ENCODE measurements at places on chromosomes 13 and 19.

GRCh38 chr19:48646722-48647216, 782 bp upstream of the CA11 start:
- no peak for DNase-seq

DNA sequence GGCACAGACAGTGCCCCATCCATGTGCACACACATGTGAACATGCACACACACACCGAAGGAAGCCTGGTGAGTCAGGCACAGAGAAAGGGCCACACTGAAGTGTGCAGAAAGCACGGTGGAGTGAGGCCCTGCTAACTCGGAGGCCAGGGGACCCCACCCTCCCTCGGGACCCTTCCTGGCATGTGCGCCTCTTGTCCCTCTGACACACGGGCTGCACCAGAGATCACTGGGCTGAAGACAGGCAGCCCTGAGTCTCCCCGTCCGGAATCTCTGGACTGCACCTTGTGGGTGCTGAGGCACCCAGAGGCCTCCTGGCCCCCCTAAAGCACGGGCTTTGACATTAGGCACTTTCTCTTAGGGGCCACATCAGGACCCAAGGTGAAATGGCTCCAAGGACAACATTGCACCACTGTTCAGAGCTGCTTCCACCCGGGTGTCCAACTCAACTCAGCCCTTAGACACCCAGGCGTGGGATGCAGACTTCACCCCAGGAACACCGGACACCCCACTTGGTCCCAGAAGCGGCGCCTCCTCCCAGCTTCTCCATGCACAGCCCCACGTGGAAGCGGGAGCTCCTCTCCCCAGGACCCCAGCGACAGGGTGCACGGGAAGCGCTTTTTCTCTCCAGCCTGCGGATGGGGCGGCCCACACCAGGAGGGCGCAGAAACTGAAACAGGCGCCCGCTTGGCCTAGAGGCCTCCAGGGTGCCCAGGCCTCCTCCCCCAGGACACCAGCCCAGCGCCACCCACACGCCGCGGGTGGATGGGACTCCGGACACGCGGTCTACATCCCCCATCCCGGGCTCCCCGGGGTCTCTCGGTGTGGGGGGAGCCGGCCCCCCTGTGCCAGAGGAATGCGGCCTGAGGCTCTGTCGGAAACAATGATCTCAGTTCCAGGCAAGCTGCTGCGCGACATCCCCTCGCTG, 90.2 kb downstream of the SPACA7 start:
- no peak for DNase-seq

GRCh38 chr19:40284501-40285352, at the start of gene AKT2:
TSS of gene AKT2 (minus strand) at chr19:40285345. CDS start at chr19:40265267, 20,078 bp downstream.
- DNase-seq: peak; percentile 47

DNA sequence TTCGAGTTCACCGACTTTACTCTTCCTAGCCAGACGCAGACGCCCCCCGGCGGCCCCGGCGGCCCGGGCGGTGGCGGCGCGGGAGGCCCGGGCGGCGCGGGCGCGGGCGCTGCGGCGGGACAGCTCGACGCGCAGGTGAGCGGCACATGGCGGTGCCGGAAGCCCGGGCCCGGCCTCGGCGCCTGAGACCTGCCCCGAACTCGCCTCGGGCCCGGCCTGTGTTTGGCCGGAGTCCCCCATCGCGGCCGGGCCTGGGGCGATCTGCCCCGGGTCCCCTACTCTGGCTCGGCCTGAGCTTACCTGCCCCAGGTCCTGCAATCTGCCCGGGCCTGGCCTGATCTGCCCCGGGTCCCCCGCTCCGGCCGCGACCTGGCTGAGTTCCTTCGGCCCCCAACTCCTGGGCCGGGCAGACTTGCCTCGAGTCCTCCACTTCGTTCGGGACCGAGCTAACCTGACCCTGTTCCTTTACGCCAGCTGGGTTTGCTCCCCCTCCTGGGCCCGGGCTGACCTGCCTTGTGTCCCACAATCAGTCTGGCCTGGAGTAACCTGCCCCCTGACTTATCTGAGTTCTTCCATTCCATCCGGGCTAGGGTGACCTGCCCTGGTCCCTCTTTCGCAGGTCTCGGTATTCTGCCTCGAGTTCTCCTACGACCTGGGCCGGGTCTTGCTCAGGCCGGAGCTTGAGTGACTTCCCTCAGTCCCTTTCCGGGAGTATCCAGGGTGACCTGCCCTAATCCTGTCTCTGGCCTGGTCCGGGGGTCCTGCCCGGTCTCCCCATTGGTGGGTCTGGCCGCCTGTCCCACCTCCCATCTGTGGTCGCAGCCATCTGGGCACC, 764 bp downstream of the UPF1 start:
- no peak for DNase-seq

GRCh38 chr13:28094306-28094705, 6.1 kb downstream of the FLT3 start:
- DNase-seq: no peak

DNA sequence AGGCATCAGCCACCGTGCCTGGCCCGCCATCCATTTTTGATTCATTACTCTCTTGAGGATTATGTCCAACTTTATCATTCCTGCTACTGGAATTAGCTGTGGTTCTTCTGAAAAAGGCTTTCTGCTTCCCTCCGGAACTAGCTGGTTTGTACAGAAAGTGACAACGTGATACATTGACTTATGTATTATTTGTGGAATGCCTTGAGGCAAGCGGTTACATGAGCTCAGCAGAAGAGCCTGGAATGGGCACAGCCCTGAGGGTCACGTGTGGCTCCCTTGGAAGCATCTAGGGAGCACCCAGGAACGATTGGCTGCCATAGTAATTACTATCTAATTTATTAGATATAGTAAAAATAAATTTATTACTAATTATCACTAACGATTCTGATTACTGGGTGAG, 14.4 kb upstream of the RETN start:
- DNase-seq: no peak

GRCh38 chr19:28489126-28489660, 723.8 kb downstream of the UQCRFS1 start:
- DNase-seq: no peak

GRCh38 chr13:105965910-105966309, 569.6 kb downstream of the EFNB2 start:
- DNase-seq: no peak

GRCh38 chr19:3517638-3518037, 11.5 kb downstream of the FZR1 start:
- DNase-seq: no peak

DNA sequence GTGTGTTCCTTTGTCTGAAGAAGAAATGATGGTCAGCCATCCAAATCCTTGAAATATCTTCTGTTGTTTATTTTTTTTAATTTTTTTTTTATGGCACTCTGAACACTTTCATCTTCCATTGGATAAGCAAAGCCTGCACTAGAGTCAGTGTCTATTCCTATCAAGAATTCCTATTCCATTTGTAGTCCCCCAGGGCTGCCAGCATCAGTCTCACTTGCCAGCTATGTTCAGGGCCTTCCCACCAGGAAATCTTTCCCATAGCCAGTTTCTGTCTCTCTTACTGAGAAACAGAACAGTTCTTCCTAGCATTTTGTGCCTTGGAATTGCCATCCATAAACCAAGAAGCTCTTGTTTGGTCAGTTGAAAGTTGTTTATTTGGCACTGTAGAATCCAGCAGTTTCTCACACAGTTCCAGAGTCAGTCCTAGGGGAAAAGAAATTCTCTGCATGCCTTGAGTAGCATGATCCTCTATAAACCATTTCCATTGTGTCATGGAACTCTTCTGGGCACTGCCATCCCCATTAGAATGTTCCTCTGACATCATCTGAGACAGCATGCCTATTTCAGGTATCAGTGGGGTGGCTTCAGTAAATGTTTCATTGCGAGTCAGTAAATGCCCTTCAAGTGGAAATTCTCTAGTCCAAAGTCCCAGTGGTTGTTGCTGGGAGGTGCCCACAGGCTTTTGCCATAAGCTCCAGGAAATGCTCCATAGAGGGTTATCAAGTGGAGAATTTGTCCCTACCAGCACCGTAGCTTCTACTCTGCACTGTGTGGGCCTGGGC, 18.7 kb upstream of the SPRYD7 start:
- peak; percentile 60 for DNase-seq

All from fibroblast of gingiva (primary cell).